ENCODE measurements at places on chromosomes 6 and 20.

- no peaks in the 10 kb centered on the region for H3K36me3 ChIP-seq
- H3K4me1 ChIP-seq, result no peaks in the 10 kb centered on the region
- H3K27ac ChIP-seq, result no peak overlapping the region
- DNase-seq, result no peak
Measured at GRCh38 chr20:55252521-55252920, 752.8 kb downstream of the CBLN4 start.

DNA sequence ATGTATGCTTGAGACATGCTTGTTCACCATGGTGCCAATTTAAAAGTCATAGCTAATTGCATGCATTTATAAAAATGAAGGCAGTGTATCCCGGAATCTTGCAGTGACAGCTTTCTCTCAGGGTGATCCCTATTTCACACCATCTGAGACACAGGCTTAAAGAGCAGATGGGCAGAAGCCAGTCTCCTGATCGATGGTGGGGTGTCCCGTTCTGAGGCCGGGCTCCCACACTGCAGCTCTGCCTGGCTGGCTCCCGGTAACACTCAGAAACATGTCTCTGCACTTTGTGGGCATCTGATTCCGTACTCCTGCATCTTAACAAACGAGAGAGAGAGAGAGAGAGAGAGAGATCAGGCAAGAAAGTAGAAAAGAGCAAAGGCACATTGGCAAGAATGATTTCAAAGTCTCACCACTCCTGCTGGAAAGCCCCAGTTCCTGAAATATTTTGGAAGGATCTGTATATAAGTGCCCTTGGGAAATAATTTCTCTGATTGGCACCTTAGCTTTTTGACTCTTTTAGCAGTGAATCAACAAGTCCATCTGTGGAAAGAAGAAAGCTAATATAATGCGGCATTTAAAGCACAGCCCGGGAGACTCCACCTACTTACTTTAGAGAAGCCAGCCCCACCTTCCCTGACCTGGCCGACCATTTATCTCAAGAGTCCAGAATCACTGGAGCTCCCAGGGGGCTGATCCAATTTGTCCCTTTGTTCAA, 36.8 kb upstream of the EXOC2 start:
- no peaks in the 10 kb centered on the region for H3K36me3 ChIP-seq
- H3K4me3 ChIP-seq, result no peak overlapping the region
- DNase-seq, result no peak
- peaks cover 31% of the 10 kb centered on the region for H3K27me3 ChIP-seq

- no peaks in the 10 kb centered on the region for H3K27me3 ChIP-seq
- no peak overlapping the region for H3K4me3 ChIP-seq
- peaks cover 15% of the 10 kb centered on the region for H3K4me1 ChIP-seq
Measured at GRCh38 chr6:135461208-135461607, 36.3 kb downstream of the AHI1 start.

GRCh38 chr6:18219591-18219990, 44.7 kb downstream of the DEK start:
- H3K27me3 ChIP-seq, result no peaks in the 10 kb centered on the region
- H3K4me1 ChIP-seq, result peaks cover 19% of the 10 kb centered on the region
- peak overlapping the region; percentile 25 for H3K27ac ChIP-seq
- peaks cover 24% of the 10 kb centered on the region for H3K36me3 ChIP-seq
- no peak for DNase-seq

DNA sequence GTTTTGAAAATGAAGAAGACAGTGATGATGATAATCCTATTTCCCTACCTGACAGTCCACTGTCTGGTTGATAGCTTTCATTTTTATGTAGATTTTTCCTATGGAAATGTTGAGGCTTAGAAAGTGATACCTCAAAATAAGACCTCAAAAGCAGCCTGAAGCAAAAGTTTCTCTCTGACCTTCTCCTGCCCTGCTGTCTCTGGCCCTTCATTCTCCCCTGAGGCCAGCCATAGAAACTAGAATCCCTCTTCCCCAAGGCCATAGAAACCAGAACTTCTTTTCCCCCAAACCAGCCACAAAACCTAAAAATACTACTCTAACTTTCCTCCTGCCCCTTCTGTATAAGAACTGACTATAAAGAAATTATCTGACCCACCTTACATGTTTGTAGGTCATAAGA, 52.6 kb upstream of the GCM1 start:
- no peak for DNase-seq
- H3K36me3 ChIP-seq, result no peaks in the 10 kb centered on the region
- H3K27me3 ChIP-seq, result no peaks in the 10 kb centered on the region

- peaks cover 11% of the 10 kb centered on the region for H3K36me3 ChIP-seq
- H3K27ac ChIP-seq, result no peak overlapping the region
- H3K27me3 ChIP-seq, result peaks cover 33% of the 10 kb centered on the region
- DNase-seq, result no peak
Measured at GRCh38 chr20:17762243-17762872, 62.6 kb downstream of the BANF2 start.

GRCh38 chr20:23165307-23165750, 79.2 kb upstream of the CD93 start:
- H3K27me3 ChIP-seq, result no peaks in the 10 kb centered on the region
- H3K4me1 ChIP-seq, result no peaks in the 10 kb centered on the region
- no peak overlapping the region for H3K4me3 ChIP-seq
- no peak for DNase-seq

DNA sequence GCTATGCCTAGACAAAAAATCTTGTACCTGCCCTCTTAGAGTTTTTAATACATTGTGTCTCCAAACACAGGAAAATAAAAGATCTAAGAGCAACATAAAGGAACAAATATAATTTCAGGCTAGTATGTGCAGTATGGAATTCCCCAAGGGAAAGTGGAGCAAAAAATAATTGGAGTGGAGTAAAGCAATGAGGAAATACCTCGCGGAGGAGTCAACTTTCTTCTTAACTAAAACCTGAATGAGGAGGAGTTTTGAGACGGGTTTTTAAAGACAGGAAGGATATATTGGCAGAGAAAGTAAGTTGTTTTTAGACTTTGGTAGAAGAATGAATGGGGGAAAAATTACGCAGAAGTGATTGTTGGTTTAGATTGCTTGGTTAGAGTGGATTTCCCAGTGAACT, 14.0 kb downstream of the HIVEP1 start:
- no peaks in the 10 kb centered on the region for H3K27me3 ChIP-seq
- no peak overlapping the region for H3K4me3 ChIP-seq
- DNase-seq, result no peak
- peaks cover 38% of the 10 kb centered on the region for H3K4me1 ChIP-seq
- H3K36me3 ChIP-seq, result peaks cover 52% of the 10 kb centered on the region

DNA sequence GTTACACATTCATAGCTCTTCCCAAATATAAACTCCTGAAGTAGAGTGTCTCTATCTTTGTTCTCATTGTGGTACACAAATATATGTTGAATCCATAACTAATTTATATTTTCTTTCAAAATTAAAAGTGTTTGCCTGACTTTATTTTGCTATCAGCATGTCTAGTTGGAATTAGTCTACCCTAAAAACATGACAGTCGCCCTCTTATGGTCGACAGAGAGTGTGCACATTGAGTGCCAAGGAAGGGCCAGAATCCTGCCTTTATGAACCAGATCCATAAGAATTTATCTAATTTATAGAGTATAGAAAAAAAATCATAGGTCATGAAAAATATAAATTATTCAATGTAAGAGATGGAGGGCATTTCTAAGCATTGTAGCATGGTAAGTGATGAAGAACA, 12.3 kb upstream of the DEFB112 start:
- no peaks in the 10 kb centered on the region for H3K27me3 ChIP-seq
- no peak overlapping the region for H3K27ac ChIP-seq
- no peaks in the 10 kb centered on the region for H3K4me1 ChIP-seq
- no peaks in the 10 kb centered on the region for H3K36me3 ChIP-seq

DNA sequence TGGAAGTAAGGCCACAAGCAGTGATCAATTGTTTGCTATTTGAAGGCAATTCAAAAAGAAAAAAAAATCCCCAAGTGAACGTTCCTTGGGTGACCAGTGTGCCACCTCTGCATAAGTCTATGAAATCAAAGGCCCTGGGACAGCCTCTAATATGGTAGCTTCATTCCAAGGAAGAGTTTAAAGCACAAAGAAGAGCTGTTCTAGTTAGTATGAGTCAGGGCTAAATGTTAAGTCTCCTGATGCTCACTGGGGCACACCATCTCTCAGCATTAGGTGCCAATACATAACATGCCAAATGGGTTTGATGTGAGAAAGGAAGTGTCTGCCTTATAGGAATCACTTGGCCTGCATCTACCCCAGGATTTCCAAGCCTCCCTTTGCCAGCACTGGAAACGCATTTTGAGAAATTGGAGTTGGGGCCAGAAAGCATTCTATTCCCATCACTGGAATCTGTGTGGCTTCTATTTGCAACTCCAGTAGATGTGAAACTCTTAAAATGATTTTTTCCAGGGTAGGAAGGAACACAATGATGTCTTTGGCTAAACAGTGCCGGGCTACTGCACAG, 13.0 kb downstream of the UNC5CL start:
- no peak overlapping the region for H3K4me3 ChIP-seq
- peaks cover 24% of the 10 kb centered on the region for H3K4me1 ChIP-seq
- H3K36me3 ChIP-seq, result no peaks in the 10 kb centered on the region
- H3K27ac ChIP-seq, result peak overlapping the region; percentile 41
- DNase-seq, result no peak

GRCh38 chr6:168719901-168720300, 278.9 kb downstream of the SMOC2 start:
- no peak overlapping the region for H3K4me3 ChIP-seq
- no peaks in the 10 kb centered on the region for H3K27me3 ChIP-seq
- no peak for DNase-seq

- H3K27me3 ChIP-seq, result no peaks in the 10 kb centered on the region
- H3K4me1 ChIP-seq, result peaks cover 51% of the 10 kb centered on the region
- H3K27ac ChIP-seq, result no peak overlapping the region
- no peak overlapping the region for H3K4me3 ChIP-seq
- no peak for DNase-seq
Measured at GRCh38 chr6:116106146-116106545, 5.5 kb downstream of the NT5DC1 start.

- H3K27me3 ChIP-seq, result no peaks in the 10 kb centered on the region
- DNase-seq, result no peak
- no peak overlapping the region for H3K4me3 ChIP-seq
- H3K36me3 ChIP-seq, result no peaks in the 10 kb centered on the region
- H3K4me1 ChIP-seq, result no peaks in the 10 kb centered on the region
- no peak overlapping the region for H3K27ac ChIP-seq
Measured at GRCh38 chr6:12991435-12991834, 274.9 kb downstream of the PHACTR1 start.

GRCh38 chr6:158962371-158962770, 37.6 kb downstream of the RSPH3 start:
- no peak overlapping the region for H3K4me3 ChIP-seq
- peak overlapping the region; percentile 45 for H3K27ac ChIP-seq
- peaks cover 4% of the 10 kb centered on the region for H3K4me1 ChIP-seq
- no peaks in the 10 kb centered on the region for H3K36me3 ChIP-seq
- DNase-seq, result no peak

DNA sequence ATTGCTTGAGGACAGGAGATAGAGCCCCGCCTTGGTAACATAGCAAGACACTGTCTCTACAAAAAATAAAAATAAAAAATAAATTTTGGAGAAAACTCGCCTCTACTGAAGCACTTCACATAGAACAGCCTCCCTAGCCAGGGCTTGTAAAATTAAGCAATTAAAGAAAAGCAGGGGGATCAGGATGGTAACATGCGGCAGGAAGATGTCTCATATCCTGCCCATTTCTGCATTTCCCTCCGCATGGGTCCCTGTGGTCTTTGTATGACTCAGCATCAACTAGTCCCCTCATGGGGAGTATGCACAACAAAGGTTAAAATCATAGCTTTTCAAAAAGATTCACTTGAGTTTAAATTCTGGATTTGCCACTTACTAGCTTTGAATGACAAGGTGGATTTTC, 379.0 kb downstream of the EPHA7 start:
- H3K27me3 ChIP-seq, result no peaks in the 10 kb centered on the region
- H3K4me3 ChIP-seq, result no peak overlapping the region
- no peak overlapping the region for H3K27ac ChIP-seq
- DNase-seq, result no peak
- H3K4me1 ChIP-seq, result no peaks in the 10 kb centered on the region

- H3K27ac ChIP-seq, result no peak overlapping the region
- DNase-seq, result no peak
- no peak overlapping the region for H3K4me3 ChIP-seq
- peaks cover 52% of the 10 kb centered on the region for H3K4me1 ChIP-seq
Measured at GRCh38 chr6:15877231-15877630, 214.4 kb upstream of the DTNBP1 start.

DNA sequence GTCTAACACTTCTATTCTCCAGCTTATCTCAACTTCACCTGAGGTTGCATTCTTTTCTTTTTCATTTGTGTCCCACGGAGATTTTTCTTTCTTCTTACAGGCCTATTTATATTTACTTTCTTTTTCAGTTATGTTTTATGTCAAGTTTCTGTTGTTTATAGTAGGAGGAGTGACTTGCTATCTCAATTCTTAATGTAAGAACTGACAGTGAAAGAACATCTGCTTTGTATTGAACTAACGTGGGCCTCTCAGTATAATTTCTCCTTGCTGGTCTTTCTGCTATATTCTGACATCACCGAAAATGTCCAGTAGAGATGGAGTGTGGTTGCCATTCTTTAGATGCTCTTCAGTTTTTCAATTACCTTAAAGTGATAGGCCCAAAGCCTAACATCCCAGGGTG, 521.7 kb downstream of the EPM2A start:
- no peaks in the 10 kb centered on the region for H3K36me3 ChIP-seq
- no peak overlapping the region for H3K4me3 ChIP-seq
- peaks cover 6% of the 10 kb centered on the region for H3K4me1 ChIP-seq
- H3K27me3 ChIP-seq, result no peaks in the 10 kb centered on the region
- H3K27ac ChIP-seq, result no peak overlapping the region

DNA sequence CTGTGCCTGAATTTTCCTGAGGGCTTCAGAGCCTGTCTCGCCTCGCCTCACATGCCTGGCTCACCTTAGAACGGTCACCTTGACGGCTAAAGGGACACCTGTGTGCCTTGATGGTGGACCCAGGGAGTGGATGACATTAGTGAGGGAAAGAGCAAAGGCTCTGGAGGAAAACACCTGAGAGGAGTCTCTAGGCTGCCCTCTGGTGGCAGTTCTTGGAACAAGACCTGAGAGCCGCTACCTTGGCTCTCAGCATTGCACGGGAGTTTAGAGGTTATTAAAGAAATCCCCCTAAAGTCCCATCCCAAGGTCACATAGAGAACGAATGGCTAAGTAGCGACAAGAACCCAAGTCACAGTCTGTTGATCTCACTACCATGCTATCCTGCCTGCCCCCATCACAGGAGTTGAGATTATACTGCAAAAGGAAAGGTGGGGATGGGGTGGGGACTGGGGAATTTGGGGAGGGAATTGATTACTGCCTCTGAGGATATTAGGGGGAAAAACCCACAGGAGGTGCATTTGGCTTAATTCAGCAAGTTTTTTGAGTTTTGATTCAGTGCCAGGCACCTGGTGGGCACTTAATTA, 7.9 kb upstream of the CDSN start:
- H3K4me1 ChIP-seq, result peaks cover 4% of the 10 kb centered on the region
- peak overlapping the region; percentile 56 for H3K27ac ChIP-seq
- peaks cover 30% of the 10 kb centered on the region for H3K27me3 ChIP-seq
- H3K36me3 ChIP-seq, result no peaks in the 10 kb centered on the region

Data from naive B cell (primary cell).